ENCODE measurements at places on chromosomes 3 and 15.

DNA sequence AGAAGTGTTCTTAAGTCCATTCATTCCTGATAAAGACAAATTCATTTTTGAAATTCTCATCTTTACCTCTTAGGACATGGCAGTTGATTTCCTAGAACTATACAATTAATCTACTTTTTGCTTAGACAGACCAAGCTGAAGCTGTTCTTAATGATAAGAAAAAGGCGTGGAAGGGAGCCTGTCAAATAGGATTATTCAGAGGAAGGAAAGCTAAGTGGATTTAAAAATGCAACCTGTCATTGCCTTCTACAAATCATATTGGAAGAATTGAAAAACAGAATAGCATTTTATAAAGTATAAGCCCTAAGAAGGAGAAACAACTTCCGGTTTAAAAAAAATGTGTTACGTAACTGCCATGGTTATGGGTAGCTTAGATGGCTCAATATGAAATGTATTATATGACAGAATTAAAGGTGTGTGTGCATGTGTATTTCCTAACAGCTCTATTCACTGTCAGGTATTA, 81.2 kb upstream of the RAP2B start:
- DNase-seq: no peak

GRCh38 chr15:66647358-66647757, 54.7 kb upstream of the SMAD6 start:
- no peak for DNase-seq

DNA sequence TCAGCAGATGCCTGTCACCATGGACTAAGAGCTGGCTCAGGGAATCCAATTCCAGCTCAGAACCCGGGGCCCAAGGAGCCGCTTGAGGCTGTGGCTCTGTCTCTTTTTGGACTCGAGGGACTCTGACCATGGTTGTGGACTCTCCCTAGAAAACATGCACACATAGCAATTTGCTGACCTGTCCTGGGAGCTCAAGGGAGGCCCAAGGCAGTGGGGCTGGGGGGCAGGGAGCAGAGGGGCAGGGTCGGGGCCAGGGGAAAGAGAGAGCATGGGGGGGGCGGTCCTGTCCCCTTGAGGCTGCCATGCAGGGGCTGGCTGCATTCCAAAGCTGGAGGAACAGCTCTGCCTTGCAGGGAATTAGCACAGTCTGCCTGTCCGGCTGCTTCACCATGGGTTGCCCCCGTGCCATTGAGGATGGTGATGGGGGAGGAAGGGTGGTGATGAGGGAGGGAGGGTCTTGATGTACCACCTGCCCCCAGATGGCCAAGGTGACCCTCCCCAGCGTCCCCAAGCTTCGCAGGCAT, 190.1 kb downstream of the GOLGA6L6 start:
- no peak for DNase-seq

GRCh38 chr3:73699327-73699726, 74.6 kb upstream of the PDZRN3 start:
- DNase-seq: no peak

- DNase-seq: no peak
These were observed 351.7 kb downstream of the IGSF11 start for GRCh38 chr3:118682921-118683320.

GRCh38 chr15:62928242-62928999, 114.1 kb upstream of the TPM1 start:
- DNase-seq: no peak

GRCh38 chr3:116552246-116552645, 107.0 kb upstream of the LSAMP start:
- no peak for DNase-seq

- DNase-seq: no peak
These were observed 40.4 kb downstream of the TM2D3 start for GRCh38 chr15:101611580-101612299.

DNA sequence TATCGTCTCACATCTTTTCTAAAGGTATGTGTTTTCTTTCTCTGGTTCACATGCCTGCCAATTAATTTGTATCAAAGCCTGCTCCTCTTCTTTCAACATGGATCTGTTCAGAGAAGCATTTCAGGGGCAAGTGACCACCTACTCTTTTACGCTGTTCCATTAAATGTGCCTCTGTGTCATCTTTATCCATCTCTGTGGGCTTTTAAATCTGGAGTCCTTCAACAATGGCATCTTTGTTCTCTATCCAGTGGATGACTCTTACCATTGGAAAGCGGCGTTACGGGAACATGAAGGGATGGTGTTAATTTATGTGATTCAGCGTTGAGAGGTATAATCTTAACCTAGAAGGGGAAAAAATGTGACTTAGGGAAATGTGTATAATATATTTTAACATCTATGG, 92.7 kb upstream of the CFAP20DC start:
- no peak for DNase-seq

DNA sequence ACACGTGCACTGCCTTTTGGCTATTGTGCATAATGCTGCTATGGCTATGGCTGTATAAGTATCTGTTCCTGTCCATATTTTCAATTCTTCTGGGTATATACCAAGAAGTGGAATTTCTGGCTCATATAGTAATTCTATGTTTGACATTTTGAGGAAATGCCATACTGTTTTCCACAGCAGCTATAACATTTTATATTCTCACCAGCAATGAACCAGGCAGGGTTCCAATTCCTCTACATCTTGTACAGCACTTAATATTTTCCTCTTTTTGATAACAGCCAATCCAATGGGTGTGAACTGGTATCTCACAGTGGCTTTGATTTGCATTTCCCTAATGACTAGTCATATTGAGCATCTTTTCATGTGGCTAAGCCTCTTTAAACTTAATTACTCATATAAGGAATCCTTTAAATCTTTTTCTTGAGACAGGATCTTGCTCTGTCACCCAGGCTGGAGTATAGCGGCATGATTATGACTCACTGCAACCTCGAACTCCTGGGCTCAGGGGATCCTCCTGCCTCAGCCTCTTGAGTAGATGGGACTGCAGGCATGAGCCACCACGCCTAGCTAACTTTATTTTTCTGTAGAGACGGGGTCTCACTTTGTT, 38.1 kb upstream of the IGDCC4 start:
- DNase-seq: peak; percentile 38

DNA sequence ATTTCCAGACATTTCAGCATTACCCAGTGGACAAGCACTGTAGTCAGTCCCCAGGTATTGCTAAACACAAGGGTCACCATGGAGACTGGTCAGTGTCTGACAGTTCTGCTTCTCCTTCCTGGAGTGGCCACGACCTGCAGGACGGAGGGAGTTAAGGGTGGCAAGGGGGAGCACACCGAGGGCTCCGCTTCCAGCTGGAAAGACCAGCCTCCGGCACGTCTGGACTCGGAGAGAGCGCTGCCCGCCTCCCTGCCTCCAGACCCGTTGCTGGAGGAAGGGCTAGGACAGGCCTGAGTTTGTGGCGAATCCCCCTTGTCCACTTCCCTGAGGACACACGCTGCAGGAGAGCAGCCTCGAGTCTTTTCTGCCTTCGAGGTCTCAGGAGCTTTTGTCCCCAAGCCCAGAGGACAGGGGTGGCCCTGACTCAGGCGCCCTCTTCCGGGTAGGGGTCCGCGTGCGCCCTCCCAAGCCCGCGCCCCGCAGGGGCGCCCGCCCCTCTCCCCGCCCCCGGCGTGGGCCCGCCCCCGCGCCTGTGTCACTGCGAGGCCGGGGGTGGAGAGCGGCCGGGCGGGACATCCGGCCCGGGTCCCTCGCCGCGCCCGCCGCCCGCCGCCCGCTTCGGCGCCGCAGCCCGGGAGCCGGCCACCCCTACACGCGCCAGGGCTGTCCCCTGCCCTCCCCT, at the start of gene CHST14:
TSS of gene CHST14 (plus strand) at position 562 of the 682 bp plus-strand sequence. CDS start 230 bp downstream, outside the sequence.
- peak; percentile 63 for DNase-seq

GRCh38 chr3:144200466-144200865, 228.8 kb downstream of the DIPK2A start:
- no peak for DNase-seq

GRCh38 chr15:97182581-97182980, 777.9 kb upstream of the ARRDC4 start:
- no peak for DNase-seq

DNA sequence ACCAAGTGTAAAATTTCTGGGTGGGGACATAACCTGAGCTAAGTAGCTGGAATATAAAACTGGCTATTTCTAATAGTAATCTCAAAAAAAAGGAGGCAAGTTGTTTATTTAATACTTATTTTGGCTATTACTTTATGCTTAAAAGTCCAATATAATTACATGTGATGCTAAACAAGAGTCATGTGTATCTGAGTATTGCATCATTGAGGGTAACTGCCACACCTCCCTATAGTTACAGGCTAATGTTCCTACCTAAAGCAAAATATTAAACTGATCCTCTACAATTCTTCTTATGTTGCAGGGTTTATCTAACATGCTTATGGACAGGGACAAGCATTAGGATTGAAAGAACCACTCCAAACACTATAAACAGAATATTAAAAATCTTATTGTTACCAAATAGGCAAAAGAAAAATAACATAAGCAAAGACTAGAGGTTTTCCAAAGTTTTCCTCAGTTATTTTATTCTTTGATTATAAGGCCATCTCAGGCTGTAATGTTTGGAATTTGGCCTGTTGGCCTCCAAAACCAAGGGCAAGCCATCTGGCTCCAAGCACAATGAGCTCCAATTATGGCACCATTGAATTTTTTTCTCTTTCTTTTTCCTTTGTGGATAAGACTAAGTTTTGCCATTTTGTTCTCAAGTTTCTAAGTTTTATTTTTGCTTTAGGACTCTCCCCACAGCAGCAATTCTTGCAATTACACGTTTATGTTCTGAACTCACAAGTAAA, 75.8 kb upstream of the ABI3BP start:
- no peak for DNase-seq

- no peak for DNase-seq
These were observed 13.7 kb downstream of the TM4SF18 start for GRCh38 chr3:149319750-149320149.

DNA sequence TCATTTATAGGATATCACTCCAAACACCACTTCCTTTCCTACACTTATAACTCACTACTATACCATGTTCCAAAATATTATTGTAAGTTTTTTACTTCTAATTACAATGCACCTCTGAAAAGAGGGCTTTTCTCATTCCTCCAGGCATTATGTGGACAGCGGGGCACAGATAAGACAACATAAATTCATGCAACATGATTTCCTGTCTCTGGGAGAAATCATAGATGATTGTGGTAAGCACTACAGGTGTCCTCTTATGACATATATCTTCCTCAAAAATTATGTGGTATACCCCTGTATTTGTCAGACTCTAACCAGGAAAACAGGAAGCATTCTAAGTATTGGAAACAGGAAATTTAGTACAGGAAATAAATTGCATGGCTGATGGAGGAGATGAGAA, 45.7 kb upstream of the INO80 start:
- DNase-seq: no peak

DNA sequence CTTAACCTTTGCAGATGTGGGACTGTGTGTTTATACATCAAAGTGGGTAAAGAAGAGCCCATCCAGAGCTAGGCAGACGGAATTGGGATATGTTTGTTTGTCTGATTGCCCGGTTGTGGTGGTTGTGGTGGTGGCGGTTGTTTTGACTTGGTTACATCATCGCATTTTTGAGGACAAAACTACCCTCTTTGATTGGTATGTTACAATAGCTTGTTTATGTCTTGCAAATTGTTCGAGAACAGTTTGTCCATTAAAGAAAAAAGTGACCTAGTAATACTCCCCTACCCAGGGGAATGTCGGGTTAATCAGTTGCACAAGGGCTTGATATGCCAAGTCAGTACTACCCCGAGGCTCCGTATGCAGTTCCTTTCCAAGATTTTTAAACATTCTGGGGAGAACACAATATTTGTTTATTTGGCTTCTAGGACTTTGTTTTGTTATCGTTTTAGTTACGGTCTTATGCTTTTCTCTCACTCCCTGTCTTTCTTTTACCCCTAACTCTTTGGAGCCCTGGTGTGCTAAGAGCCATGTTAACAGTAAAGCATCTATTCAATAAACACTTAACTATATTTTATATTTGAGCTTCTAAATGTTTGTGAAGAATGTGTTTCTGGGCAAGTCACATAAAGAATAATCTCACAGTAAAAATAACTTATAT, 315.4 kb downstream of the LPP start:
- DNase-seq: no peak

GRCh38 chr3:1883534-1883933, 215.1 kb upstream of the CNTN4 start:
- DNase-seq: no peak

DNA sequence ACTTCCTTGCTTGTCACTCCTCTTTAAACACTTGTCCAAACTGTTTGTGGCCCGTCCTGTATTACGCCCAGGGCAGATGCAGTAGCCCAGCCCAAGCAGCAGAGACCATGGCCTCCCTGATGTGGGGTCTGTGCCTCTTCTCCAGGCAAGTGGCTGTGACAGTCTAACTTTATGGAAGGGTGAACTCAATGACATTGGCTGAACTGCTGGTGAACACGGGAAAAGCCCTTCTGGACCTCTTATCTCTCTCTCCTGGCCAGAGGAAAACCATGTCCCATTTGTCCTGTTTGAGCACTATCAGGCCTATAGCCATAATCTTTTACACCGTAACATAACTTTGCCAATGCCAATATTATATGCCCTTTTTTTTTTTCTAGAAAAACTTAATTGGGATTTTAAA, 67.6 kb downstream of the SMAD3 start:
- DNase-seq: no peak

DNA sequence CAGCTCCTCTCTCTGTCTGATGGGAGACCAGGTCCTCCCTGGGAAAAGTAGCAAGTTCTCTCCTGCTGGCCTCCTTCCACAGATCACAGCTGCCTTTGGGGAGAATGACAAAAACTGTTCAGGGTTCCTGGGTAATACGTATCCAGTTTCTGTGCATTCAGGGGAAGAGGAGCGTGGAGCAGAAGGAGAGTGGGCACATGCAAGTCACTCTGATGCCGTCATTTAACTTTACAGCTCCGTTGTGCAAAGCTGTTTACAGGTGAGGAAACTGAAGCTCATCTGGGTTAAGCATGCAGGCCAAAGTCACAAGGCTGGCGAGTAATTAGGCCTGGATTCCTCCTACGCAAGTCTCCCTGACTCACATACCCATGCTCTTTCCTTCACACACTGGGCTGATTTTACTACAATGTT, 7.5 kb upstream of the TM4SF1 start:
- no peak for DNase-seq

DNA sequence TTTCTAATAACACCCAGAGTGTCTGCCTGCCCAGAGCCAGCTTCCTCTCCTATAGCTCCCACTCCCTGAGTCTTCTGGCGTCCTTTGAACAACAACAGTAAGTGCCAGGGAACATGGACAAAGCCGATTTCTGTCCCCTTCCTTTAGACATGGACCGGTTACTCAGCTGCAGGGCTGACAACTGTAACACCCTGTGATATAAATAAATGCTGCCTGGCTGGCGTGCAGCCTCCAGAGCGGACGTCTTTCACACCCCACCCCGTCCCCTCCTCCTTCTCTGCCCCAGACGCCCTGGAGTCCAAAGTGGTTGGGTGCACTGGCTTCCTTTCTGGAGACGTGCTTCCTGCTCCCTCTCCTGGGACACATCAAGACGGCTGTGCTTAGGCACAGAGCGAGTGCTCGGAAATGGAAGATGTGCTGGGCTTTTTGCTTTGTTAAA, 281.9 kb upstream of the LRRFIP2 start:
- DNase-seq: no peak

All from stimulated activated CD4-positive, alpha-beta T cell treated with anti-CD3 and anti-CD28 coated beads, Interleukin-4, amount 100 ng/mL, for 4 hours (primary cell).